MCF 10A (cell line): ENCODE measurements at places on chromosomes 16 and 17. TPM values are rescaled to one million over a fixed set of nuclear protein-coding genes. Genes with fewer than 3 reads are reported as not detected.
A peak's percentile ranks its signal among the peaks of the same experiment; 100 is the strongest.

DNA sequence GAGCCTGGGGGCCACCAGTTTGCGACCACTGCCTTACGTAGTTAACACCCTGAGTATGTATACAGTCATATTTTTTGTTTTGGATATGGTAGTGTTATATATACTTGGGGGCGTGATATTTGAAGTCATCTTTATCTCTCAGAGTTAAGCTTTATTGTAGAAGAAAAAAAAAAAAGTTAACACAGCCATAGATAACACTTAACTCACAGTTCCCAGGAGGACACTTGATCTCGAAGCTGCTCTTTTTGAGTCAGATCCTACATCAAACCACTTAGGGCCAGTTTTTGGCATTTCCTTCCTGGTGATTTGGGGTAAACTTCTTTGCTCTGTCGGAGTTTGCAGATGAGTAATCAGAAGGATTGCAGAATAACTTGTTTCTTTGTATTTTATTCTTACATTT is 5.8 kb downstream of the ITPRIPL2 start:
- H3K4me1 ChIP-seq = peaks cover 43% of the 10 kb centered on the region
- H3K27ac ChIP-seq = peak overlapping the region; percentile 93
- H3K4me3 ChIP-seq = peak overlapping the region; percentile 76
- DNase-seq = peak; percentile 74

GLG1 gene
- total RNA-seq = 99.1 and 132 TPM in 2 replicates

SUPT6H gene
- 81.7 and 86.4 TPM in 2 replicates for total RNA-seq

ACSM3 gene
- 2.0 and 2.3 TPM in 2 replicates for total RNA-seq

DNA sequence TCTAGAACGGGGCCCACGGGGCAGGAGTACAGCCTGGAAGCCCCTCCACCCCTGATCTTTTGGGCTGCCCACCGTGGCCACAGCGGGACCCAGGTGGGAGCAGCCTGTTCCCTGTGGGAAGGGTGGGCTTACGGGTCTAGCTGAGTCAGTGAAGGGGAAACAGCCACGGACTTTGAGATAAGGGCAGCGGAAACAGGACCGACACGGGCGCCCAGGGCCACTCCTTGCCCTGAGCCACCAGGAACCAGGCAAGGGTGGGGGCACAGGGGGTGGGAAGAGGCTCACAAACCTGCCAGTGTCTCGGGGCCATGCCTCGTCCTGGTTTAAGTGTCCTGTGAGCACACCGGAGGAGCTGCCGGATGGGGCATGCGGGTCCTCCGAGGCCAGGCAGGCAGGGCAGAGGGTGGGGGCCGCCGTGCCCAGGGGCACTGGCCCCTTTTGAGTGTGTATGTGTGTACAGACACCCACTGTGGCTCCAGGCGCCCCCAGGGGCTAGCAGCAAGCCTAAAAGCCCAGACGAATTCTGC is 47.6 kb upstream of the PVALEF start:
- no peak overlapping the region for H3K4me3 ChIP-seq
- no peak for DNase-seq
- peaks cover 12% of the 10 kb centered on the region for H3K4me1 ChIP-seq
- no peaks in the 10 kb centered on the region for H3K27me3 ChIP-seq
- H3K27ac ChIP-seq = peak overlapping the region; percentile 75
- peaks cover 27% of the 10 kb centered on the region for H3K36me3 ChIP-seq

DBF4B gene
- 13.9 TPM in 2 replicates for total RNA-seq

TRPV2 gene
- total RNA-seq = not detected in 2 replicates

DNA sequence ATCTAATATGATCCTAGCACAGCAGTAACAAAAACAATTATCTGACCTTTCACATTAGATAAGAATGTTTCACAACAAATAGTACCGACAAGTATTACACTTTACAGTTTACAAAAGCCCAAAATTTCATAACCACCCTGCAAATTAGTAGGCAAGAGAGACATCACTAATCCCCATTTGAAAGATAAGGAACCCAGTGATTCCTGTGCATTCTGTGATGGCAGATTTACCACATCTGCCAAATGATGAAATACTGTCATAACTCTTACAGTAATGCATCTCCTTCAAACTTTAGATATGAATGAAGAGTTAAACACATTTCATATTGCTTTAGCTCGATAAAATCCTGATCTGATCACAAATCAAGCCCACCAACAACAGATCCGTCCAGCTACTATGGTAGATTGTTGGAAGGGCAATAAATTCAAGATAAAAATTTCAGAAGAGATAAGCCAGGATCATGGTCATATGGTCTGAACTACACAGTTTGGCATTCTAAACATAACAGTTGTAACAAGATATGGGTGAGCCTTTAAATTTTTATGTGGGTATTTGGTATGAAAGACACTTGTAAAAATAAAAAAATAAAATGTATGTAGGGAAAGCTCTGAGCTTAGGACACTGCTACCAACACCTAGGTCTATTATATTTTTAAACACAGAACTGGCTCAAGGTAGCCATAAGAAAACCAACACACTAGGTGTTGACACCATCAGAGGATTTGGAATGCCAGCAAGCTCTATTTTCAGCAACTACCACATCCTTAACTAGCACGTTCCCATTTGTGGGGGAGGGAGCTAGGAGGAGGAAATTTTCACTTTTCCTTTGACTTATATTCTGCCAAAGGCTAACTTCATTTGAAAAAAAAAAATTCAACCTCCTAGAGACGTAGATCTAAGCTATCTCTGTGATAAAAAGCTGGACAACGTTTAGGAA is 9.3 kb downstream of the YWHAE start:
- peaks cover 49% of the 10 kb centered on the region for H3K36me3 ChIP-seq
- no peaks in the 10 kb centered on the region for H3K27me3 ChIP-seq
- no peak overlapping the region for H3K27ac ChIP-seq
- H3K4me1 ChIP-seq = peaks cover 9% of the 10 kb centered on the region
- H3K4me3 ChIP-seq = no peak overlapping the region
- DNase-seq = no peak

ZNF75A gene
- total RNA-seq = 24.3 and 28.2 TPM in 2 replicates

EPOP gene
- total RNA-seq = 3.4 and 3.6 TPM in 2 replicates

DNA sequence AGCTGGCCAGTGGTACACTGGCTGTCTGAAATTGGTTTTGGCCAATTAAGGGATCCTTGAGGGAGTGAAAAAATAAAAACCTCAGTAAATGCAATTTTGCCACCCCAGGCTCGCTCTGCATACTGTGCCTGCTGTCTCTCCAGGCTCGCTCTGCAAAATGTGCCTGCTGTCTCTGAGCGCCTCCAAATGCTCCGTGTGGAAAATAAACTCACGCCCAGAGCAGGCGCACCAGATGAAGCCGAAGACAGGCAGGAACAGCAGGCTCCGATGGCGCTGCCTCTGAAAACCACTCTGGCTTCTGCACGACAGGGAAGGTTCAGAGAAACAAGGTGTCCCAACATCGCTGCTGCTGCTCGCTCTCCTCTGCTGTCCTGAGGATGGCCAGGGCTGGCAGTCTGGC is 29.1 kb downstream of the SNN start:
- peaks cover 69% of the 10 kb centered on the region for H3K36me3 ChIP-seq
- no peaks in the 10 kb centered on the region for H3K27me3 ChIP-seq
- H3K4me1 ChIP-seq = peaks cover 6% of the 10 kb centered on the region

TBC1D3K gene
- not detected in 2 replicates for total RNA-seq

GRCh38 chr17:77959126-77959925 is 823 bp downstream of the TNRC6C start:
- H3K27ac ChIP-seq = no peak overlapping the region
- H3K27me3 ChIP-seq = peaks cover 31% of the 10 kb centered on the region
- no peak for DNase-seq
- H3K4me3 ChIP-seq = peak overlapping the region; percentile 86
- peaks cover 13% of the 10 kb centered on the region for H3K4me1 ChIP-seq
- no peaks in the 10 kb centered on the region for H3K36me3 ChIP-seq

GRCh38 chr16:19926449-19927390 is 42.1 kb upstream of the GPRC5B start:
- DNase-seq = peak; percentile 52
- peaks cover 2% of the 10 kb centered on the region for H3K27me3 ChIP-seq
- no peaks in the 10 kb centered on the region for H3K4me1 ChIP-seq
- no peak overlapping the region for H3K4me3 ChIP-seq
- H3K27ac ChIP-seq = no peak overlapping the region

DNA sequence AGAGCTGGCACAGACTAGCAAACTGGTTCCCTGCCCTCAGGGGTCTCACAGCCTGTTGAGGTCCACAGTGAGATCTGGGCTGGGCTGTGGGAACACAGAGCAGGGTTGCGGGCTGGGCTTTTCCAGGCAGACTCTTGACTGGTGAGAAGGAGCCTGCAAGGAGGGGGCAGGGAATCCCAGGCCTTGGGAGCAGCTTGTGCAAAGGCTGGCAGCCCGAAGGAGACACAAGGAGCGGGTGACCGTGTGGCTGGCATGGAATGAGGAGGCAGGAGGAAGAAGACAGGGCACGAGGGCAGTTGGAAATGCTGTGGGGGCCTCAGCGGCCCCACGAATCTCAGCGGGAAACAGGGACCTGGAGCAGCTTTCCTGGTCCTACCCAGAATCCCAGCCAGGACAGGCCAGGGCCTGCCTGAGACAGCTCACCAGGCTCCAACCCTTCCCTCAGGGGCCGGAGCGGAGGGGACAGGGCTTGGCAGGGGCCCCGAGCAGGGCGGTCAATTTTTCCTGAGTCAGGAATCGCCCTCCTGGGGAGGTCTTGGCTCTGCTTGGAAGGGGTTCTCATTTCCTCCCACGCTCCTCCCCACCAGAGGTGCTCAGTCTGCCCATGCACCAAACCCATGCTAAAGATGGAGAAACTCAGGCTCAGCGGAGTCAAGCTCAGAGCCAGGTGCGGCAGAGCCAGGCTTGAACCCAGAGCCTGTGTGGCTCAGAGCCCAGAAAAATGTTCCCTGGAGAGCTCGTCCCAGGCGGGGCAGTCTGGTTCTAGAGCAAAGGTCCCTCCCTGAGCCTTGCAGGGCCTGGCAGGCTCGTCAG is 9.2 kb upstream of the SNN start:
- peak; percentile 97 for DNase-seq
- peaks cover 18% of the 10 kb centered on the region for H3K4me1 ChIP-seq
- H3K27me3 ChIP-seq = no peaks in the 10 kb centered on the region
- H3K36me3 ChIP-seq = no peaks in the 10 kb centered on the region

GRCh38 chr16:50604065-50604418 is 55.8 kb downstream of the NKD1 start:
- DNase-seq = no peak
- no peaks in the 10 kb centered on the region for H3K36me3 ChIP-seq
- H3K4me1 ChIP-seq = peaks cover 7% of the 10 kb centered on the region
- H3K27me3 ChIP-seq = no peaks in the 10 kb centered on the region

DNA sequence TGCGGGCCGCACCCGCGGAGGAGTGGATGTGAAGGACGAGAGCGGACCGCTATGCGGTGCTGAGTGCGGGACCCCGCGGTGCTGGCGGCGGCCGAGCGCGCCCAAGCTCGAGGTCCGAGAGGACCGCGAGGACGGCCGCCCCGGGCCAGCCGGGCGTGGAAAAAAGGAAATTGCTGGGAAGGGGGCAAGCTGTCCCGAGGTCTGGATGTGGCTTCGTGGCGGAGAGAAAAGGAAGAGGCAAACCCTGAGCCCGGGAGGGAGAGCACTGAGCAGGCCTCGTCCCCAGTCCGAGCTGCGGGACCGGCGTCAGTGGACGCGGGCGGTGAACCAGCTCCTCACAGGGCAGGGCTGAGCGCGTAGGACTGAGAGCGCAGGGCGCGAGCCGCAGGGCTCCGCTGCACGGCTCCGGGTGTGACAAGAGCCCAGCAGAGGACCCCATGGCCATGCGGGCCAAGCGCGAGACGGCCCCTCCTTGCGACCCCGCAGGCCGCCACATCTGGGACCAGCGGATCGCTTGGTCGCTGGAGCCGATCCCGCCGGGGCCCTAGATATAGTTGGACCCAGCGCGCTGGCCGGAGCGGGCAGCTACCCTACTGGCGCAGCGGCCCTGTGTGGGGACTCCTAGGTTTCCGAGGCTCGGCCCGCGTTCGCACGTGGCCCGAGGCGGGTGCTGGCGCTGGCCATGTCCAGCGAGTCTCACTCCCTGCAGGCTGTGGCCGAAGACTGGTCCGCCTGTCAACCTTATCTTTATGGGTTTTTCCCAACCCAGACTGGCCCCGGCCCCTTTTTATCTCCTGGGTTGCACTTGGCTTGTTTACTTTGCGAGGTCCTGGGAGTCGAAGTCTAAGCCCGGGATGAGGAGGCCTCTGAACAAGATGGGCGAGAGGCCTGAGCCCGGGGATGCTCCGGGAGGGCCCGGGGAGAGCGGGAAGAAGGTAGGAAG is 2.4 kb downstream of the TBX4 start:
- no peak overlapping the region for H3K27ac ChIP-seq
- no peaks in the 10 kb centered on the region for H3K4me1 ChIP-seq
- no peaks in the 10 kb centered on the region for H3K27me3 ChIP-seq
- DNase-seq = no peak
- no peak overlapping the region for H3K4me3 ChIP-seq

DNA sequence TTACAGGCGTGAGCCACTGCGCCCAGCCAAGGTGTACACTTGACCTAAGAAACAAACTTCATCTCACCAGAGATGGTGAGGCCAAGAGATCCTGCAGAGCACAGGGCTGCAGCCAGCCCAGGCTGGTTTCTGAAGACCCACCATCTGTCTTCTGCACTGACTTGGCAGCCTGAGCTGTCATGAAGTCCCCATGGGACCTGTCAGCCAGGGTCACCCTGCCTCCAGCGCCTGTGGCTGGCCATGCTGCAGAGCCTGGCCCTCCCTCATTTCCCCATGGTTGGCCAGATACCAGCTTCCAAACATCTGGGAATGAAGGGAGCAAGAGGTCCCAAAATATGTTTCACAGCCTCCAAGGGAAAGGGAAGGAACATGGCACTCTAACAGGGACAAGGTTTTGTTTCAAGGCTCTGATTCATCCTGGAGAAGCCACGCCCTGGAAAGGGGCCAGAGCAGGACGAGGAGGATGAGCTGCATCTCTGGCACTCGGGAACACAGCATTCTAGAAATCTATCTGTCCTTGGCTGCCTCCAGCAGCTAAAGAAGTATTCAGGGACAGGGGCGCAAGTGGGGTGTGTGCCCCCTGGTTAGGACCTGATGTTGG is 45.3 kb downstream of the DDX19A start:
- H3K4me1 ChIP-seq = peaks cover 14% of the 10 kb centered on the region
- peaks cover 4% of the 10 kb centered on the region for H3K36me3 ChIP-seq
- no peaks in the 10 kb centered on the region for H3K27me3 ChIP-seq
- DNase-seq = peak; percentile 78
- no peak overlapping the region for H3K4me3 ChIP-seq

GFAP gene
- not detected in 2 replicates for total RNA-seq

DNA sequence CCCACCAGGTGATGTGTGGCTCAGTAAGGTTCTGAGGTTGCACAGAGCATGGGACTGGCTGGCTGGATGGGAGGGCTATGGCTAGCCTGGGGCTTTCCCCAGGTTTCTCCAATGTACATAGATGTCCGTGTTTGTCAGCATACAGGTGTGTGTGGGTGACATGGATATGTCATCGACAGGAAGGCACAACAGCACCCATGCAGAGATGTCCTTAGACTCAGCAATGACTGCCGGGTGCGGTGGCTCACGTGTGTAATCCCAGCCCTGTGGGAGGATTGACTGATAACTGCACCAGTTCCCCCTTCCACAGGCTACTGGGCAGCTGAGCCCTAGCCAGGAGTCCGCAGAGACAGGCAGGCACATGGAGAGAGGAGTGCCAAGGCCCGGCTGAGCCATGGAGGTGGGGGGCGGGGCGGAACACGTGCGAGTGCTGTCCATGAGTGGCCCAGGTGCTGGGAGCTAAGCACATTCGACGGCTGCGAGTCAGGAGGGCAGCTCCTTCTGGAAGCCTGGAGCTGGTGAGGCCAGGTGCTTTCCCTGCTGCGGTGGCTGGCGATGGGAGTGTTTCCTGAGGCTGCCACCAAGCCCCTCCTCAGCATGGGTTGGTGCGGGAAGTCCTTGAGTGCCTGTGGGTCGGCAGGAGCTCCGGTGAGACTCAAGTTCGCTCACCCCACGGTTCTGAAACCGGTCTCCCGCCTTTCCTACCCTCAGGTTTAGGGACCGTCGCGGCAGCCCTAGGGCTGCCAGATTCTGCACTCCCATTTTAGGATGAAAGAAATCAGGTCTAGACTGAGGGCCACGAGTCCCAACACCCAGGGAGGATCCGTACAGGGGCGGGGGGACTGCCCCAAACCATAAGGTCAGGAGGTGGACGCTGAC is 858 bp upstream of the ASPSCR1 start:
- peak overlapping the region; percentile 88 for H3K27ac ChIP-seq
- no peak for DNase-seq
- peaks cover 8% of the 10 kb centered on the region for H3K36me3 ChIP-seq
- peak overlapping the region; percentile 97 for H3K4me3 ChIP-seq
